ENCODE measurements at places on chromosomes 1 and 21. TPM values are rescaled to one million over a fixed set of nuclear protein-coding genes. Genes with fewer than 3 reads are reported as not detected.

The DOP1B gene
- 9.9 TPM for total RNA-seq

- no peak for DNase-seq
Measured at GRCh38 chr1:171476829-171477228, 8.5 kb upstream of the PRRC2C start.

DNA sequence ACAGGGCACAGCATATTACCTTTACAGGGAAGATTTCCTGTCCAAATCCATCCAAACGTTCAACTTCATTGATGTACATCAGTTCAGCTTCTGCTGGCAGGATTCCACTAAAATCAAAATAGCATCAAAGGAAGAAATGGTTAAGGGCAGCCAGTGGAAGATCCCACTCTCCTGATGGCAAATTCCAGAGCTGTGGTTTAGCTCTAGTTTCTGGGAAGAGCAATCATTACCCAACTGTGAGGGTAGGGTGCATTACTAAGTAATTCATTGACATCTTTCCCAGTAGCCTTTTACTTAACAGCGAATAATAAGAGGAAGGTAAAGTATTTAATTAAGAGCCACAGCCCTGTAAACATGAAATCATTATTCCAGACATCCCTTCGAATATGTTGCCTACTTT lies 120.7 kb downstream of the SMYD2 start:
- no peak for DNase-seq

GRCh38 chr1:231027136-231027925 lies 12.7 kb downstream of the FAM89A start:
- DNase-seq, result no peak
